ENCODE measurements at places on chromosomes 3 and 15.

DNA sequence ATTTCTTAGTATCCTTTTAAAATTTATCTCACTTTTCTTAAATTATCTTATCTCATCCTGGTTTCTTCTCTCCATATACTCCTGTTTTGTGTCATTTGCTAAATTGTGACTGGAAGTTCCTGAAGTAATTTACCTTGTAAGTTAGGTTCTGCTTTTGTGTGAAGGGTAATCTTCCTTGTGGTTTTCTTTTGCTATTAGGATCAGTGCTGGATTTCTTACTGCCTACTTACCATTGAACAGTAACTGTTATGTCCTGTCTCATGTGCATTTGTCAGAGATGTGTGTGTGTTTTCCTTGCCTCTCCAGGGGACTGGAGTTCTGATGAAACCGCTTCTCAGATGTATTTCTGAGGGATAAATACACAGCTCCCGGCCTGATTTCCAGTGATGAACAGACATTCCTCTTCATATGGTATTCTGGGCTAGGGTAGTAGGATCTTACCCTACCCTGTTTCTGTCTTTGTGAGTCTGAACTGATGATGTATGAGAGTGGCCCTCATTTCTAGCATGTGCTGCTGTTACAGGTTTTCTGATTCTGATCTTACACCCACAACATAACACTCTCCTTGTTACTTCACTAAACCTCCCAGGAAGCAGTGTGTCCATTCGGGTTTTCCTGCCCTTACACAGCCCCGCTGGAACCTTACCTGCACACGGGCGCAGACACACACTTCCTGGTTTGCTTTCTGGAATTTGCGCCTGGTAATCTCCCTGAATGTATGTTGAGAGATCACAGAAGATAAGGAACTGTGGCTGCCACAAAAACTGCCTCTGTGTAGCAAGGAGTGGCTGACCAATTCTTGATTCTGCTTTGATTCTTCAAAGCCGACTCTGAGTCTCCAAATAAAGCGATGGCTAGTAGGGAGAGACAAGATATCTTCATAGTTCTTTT is 14.7 kb downstream of the PAK2 start:
- no peak for DNase-seq

DNA sequence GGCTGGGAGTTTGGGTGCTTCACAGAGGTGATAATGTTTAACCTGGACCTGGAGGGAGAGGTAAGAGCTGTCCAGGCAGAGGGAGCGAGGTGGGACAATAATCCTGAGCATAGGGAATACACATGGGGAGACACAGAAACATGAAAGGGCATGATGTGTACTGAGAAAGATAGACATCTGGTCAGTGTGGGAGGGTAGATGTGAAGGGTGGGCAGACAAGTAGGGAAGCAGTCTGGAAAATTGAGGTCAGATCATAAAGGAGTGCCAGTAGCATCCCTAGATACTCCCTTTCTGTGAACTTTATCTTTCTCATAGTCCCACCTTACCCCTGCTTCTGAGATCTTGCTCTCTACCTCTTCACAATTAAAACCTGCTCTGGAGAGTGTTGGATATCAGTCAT is 12.0 kb upstream of the GLCE start:
- DNase-seq: no peak

DNA sequence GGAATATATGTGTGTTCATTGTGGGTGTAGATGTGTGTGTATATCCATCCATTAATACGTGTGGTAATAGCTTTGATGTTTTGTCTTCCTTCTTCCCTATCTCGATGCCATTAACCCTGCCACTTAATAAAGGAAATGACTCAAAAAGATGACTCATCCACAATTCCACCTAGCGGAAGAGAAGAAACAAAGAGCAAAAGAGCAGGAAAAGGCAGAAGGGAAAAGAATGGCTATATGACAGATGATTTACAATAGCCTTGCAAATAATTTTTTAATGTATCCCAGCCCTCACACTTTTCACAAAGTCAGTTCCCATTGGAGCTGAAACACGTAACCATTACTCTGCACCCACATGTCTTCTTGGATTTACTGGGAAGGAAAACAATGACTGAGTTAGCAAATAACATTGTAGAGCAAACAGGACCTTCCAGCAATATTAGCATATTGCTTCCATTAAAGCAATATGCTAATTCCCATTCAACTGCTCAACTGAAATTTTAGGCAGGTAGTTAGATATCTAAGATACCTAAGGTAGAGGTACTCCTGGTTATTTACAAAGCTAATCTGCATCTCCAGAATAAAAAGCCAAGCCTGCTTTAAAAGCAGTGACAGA is 197.2 kb downstream of the KCNAB1 start:
- no peak for DNase-seq

DNA sequence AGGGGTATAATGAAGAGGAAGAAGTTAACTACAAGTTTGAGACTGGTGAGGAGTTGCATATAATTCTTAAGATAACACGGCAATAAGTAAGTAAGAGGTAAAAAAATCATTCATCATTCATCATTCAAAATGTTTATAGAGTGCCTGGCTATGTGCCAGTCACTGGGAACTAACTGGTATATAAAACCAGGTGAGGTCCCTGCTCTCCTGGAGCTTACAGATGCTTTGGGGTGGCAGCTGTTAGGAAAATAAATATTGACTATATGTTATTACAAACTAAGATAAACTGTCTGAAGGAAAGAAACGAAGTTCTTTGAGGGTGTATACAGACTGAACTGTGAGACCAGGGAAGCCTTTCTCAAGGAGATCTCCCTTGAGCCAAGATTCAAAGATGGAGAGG is 2.9 kb downstream of the CASR start:
- DNase-seq: no peak

DNA sequence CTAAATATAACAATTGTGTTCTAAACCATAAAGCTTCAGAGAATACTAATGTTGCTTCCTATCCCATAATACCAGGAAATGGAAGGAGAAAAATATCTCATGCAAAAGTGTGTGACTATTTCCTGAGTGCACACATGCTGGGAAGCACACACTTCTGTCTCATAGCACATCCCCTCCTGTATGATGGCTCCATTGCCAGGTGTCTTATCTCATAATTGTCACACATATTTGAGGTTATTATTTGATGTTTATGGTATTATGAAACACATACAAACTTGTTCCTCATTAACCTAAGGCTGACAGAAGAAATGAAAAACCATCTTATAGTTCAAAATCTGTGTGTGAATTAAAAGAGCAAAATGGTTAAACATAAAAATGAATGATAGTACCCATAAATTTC is 65.4 kb downstream of the SERP1 start:
- no peak for DNase-seq

GRCh38 chr3:42055291-42055690 is 35.9 kb upstream of the TRAK1 start:
- no peak for DNase-seq

DNA sequence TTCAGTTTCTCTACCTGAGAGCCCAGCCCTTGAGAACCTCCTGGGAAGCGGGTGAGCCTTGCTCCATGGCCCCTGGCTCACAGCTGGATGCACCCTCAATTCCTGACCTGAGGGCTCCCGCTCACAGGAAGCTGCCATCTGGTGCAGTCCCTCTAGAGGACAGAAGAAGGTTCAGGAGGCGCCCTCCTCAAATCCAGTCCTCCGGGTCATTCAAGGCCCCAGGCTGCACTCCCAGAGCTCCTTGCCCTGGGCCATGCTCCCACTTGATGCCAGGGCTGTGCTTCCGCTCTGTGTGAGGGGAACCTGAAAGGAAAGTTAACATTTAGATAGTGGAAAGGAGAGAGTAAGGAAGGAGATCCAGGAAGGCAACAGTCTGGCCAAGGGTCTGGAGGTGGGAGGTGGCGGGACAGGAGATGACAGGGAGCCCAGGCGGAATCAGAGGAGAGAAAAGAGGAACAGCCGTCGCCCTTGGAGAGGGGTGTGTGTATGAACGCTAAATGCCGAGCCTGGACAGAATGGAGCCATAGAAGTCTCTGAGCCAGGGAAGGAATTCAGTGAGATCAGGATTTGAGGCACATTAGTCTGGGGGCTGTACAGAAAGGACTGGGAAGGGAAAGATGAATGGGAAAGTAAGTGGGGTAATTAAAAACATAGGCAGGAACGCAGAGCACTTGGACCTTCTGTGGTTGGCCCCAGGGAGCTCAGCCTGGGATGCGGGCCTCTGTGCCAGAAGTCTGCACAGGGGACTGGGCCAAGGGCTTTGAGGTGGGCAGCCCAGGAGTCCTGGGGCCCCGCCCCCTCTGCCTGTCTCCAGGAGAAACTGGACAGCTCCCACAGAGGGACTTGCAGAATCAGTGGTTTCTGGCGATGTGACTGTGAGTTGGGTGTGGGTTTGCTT is 26.1 kb downstream of the TBC1D21 start:
- DNase-seq: no peak

DNA sequence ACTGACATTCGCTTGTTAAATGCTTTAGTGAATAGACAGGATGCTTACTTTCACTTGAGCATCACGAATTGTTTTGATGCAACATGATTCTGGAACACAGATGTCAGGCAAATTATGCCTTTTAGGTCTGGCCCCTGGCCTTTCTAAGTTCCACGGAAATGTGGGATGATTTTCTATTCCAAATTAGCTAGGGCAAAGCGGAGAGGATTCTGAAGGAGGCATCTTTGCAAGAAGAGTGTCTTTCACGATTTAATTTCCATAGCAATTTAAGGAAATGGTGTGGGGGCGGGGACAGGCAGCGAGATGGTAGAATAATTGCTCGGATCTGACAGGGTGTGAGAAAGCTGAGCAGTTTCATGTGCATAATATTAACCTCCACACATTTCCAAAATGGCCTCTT is 238.5 kb upstream of the KCNMB2 start:
- DNase-seq: no peak

DNA sequence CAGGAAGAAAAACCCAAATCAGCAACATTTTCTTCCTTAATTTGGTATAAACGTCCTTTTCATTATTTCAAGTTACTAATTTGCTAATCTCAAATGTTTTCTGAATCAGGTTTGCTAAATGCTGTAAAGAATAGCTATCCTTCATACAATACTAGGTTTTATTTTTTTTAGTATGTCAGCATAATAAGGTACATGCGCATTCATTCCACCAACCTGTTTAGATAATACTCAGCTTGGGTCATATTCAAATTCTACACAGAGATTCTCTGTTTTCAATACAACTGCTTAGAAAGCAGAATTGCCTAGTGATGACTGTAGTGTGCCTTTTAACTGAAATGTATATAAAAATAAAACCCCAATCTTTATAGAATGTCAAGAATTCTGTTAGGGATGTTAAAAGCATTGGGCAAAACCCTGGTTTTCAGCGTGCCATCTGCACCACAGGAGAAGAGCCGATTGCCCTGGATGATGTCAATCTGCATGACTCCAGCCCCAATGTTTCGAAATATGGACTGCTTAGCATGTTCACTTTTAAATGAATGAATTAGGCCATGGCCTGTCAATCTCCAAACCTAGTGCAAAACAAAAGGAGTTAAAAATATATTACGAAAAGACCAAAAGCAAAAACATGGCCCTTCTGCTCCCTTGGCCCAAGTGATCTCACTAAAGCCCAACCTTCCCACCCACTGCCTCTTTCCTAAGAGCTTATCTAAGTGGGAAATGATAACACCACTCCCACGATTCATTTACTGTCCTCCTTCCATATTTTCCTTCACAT is 107.4 kb downstream of the GLDN start:
- DNase-seq: no peak

DNA sequence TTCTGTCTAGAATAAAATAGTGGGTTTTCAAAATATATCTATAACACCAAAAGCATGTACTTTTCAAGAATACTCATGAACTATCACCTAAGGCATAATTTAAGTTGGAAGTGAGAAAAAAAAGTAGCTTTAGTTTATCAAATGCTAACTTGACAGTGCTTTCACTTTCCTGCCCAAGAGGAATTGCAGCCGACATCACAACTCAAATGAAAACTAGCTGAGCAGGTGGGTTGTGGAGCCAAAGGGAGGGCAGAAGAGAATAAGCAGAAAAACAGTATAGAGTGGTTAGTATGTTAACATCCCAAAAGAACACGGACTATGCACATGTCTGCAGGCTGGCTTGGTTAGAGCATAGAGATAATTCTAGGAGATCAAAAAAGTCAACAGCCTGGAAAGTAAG is 120.9 kb downstream of the NEDD4 start:
- DNase-seq: no peak

GRCh38 chr3:102529452-102529851 is 94.6 kb downstream of the ZPLD1 start:
- peak; percentile 27 for DNase-seq

- DNase-seq: no peak
These were observed 95.2 kb upstream of the PLCL2 start for GRCh38 chr3:16789344-16790120.

DNA sequence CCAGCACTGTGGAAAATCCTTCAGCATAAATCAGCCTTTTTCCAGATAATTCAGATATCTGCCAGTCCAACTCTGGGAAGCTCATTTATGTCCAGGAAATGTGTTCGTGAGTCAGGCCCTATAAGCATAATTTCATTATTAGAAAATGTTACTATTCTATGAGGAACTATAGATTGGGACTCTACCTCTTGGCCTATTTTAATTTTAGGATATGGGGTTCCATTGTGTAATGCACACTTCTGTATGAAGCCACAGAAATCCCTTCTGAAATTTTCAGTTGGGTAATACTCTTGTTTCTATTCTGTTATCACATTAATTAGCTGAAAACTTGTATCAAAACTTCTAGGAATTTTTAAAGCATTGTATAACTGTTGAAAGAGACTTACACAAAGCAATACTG is 43.9 kb upstream of the IL12A start:
- no peak for DNase-seq

DNA sequence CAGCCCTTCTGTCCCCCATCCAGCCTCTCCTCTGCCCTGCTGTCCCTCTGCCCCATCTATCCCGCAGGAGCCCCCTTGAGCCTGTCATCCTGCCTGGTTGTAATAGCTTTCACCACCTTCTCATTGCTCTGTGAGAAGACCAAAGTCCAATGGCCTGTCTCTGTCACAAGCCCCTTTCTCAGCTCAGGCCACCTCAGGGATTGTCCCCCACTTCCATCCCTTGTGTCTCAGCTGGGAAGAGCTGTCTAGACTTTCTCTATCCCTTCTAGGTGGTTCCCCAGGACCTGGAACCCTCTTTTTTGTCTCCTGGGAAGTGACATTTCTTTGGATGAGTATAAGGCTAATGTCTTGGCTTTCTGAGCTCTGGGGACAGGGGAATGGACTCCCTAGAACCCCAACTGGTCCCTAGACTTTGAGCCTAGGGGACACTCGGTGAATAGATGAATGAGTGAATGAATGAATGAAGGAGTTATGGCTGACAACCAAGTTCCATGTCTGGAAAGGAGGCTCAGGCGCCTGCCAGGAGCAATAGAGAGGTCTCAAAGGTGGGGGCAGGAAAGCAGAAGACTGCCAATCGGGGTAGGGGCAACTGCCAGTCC is 849 bp upstream of the PRKCD start:
- DNase-seq: no peak

DNA sequence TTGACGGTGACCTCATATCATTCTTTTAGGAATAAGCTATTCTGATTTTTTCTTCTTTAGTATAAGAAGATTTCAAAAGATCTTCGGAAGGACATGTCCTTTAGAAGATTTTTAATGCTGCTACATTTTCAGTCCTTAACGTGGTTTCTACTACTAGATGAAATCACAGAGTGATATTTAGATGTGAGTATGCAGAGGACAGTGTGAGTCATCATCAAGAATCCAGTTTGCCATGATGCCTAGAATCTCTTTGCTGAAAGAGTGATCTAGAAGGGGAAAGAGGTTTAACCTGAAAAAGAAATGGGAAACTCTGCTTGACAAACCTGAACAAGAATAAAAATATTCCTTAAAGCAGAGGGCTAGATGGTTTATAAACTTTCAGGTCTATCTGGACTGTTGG is 43.2 kb downstream of the SLC7A14 start:
- DNase-seq: no peak

All from pons (tissue), 1 donor.